ENCODE measurements at places on chromosomes 13 and 19.

- no peak for DNase-seq
These were observed 324.8 kb downstream of the TEX29 start for GRCh38 chr13:111645198-111645597.

DNA sequence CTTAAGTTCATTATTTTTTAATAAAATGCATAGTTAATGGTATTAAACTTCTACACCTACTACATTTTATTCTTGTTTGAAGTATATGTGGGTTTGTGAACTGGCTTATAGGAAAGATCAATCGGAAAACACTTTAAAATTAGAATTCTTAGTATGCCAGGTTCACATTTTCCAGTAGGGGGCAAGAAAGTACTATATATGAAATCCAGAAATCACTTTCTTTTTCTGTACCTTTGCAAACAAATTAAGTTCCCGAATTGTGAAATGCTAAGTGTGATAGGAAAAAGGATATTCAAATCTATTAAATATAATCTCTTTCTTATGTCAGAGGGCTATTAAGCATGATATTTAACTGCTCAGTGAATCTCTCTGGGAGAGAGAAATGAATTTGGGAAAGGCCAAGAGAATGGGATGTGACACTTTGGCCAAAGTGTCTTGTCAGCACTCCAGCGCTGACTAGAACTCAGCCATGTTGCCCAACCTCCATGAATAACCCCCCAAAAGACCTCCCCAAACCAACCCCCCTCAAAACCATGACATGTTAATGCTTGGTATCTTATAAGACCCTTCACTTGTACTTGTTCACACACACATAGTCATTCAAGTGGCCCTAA is 122.6 kb upstream of the SLC10A2 start:
- no peak for DNase-seq

DNA sequence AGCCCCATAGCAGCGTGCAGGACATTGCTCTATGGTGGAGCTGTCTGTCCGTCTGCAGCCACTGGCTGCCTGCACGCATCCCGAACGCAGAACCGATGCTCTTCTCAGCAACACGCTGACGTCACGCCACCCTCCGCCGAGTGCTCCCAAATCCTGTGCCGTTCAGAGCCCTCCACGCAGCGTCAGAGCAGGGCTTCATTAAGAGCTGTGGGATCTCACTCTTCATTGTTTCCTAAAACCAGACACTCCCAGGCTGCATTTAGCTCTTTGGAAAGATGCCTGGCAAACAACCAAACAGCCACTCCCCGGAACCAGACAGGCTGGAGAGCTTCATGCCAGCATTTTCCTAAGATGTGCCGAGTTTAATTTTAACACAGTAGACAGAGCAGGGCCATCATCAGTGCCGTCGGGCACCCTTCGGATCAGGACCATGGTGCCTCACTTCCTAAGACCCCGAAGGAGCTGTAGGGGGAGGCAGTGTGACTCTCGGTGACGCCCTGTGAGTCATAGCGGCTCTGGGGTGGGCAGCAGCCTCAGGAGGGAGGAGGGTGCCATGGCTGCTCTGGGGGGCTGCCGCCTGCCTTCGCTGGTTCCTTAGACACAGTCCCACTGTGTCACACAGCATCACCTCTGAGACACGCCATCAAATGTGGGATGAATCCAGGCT is 131.5 kb upstream of the MCF2L start:
- DNase-seq = no peak

DNA sequence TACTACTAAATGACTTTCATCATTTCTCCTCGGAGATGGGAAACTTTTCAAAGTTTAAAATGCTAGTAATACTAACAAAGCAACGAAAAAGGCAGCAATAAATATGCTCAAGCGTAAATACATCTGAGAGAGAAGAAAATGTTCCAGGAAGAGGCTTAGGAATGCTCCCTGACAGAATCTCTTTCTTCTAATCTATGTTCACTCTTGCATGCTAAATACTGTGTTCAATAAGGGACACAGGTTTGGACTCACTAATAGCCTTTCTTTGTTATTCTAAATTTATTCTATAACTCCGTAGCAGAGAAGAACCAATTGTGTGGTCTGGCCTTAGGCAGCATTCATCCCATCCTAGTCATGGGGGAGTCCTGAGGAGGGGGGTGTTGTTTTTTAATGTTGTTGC is 823.0 kb downstream of the PCDH9 start:
- DNase-seq = no peak

DNA sequence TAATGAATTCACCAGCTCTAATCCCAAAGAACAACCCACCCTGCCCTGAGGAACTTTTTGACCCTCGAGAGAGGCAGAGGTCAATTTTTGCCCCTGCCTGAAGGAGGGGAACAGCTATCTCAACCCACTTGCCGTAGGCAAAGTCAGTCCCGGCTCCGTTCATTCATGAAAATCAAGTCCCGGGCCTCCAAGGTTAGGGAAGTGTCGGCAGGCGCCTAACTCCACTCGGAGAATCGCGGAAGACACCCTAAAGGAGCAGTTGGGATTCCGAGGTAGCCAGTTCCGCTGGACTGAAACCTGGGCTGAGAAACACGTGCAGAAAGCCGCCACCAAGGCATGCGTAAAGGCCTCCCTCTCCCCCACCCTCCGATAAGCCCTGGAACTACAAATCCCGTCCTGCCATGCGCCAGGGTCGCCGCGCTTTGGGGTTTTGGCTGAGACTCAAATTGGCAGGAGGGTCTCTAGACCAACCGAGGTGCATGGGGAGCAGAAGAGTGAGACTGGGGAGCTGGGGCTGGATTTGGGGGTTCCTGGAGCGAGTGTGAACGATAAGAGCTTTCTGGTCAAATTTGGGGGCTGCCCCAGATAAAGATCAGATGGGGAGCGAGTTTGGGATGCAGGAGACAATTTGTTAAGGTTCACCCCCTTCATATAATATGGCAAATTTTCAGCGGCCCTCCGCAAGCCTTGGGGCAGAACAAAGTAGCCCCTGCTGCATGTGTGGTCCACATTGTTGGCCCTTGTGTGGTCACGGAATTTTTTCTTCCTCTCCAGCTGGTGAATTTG is at the start of gene TNPO2:
TSS of gene TNPO2 (minus strand) at position 292 of the 786 bp plus-strand sequence. CDS start 2,955 bp downstream, outside the sequence.
- DNase-seq = peak; percentile 52

GRCh38 chr13:50543782-50544181 is 299.7 kb downstream of the DLEU7 start:
- DNase-seq = no peak

GRCh38 chr19:50505856-50506611 is 5.0 kb downstream of the JOSD2 start:
- DNase-seq = no peak

DNA sequence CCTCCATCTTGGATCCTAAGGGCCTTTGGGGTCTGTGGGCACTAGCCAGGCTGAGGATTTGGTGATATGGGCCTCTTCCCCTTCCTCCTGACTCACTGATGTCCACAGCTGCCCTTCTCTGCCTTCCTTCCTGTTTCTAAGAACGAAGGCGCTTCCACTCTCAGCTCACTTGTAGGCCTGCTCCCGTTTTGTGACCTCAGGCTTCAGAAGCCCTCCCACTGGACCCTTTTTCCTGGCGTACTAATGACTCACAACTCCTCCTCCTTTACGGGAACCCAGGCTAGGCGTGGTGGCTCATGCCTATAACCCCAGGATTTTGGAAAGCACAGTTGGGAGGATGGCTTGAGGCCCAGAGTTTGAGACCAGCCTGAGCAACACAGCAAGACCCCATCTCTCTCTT is 55.6 kb downstream of the TMED1 start:
- no peak for DNase-seq

DNA sequence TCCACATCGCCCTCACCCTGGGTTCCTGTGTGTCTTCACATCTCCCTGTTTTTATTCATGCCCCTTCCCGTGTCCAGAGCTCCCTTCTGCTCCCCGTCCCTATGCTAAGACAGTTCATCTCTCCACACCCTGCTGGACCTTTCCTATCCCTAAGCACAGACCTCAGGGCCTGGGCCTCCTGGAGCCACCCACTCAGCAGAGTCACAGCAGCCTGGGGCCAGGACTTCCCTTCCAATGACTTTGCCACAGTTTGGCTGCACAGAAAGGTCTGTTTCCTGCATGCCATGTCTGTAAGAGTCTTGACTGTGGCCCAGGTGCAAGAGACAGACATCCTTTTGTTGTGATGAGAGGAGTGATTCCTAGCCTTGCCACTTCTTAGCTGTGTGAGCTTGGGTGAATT is 470.7 kb downstream of the TSHZ3 start:
- no peak for DNase-seq

GRCh38 chr13:25662516-25662915 is 290.7 kb downstream of the ATP8A2 start:
- no peak for DNase-seq

Data from NK-92 treated with Interleukin-12 subunit alpha and Interleukin-12 subunit beta, amount 100 ng/mL, for 24 hours (cell line).